ENCODE measurements at places on chromosomes 1 and 21. TPM values are rescaled to one million over a fixed set of nuclear protein-coding genes. Genes with fewer than 3 reads are reported as not detected.
A peak's percentile ranks its signal among the peaks of the same experiment; 100 is the strongest.

The LCE6A gene
- total RNA-seq, result not detected

The FHAD1 gene
- total RNA-seq, result not detected

The PDXK gene
- total RNA-seq, result 121 TPM

The MTR gene
- 67.4 TPM for total RNA-seq

The ACTN2 gene
- total RNA-seq, result 0.37 TPM

The ERICH3 gene
- not detected for total RNA-seq

The PADI1 gene
- not detected for total RNA-seq

The SHE gene
- not detected for total RNA-seq

The OR2T29 gene
- not detected for total RNA-seq

The USH2A gene
- total RNA-seq, result not detected

DNA sequence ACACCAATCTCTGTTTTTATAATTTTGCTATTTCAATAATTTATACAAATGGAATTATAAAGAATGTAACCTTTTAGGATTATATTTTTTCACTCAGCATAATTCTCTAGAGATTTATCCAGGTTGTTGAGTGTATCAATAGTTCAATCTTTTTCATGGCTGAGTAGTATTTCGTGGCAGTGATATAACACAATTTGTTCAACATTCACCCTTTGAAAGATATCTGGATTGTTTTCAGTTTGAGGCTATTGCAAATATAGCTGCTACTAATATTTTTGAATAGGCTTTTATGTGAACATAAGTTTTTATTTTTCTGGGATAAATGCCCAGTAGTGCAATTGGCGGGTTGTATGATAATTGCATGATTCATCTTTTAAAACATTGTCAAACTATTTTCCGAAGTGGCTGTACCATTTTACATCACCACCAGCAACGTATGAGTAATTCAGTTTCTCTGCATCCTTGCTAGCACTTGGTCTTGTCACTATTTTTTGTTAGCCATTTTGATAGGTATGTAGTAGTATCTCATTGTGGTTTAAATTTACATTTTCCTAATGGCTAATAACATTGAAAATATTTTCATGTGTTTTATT lies 55.6 kb upstream of the ABCD3 start:
- DNase-seq, result no peak

DNA sequence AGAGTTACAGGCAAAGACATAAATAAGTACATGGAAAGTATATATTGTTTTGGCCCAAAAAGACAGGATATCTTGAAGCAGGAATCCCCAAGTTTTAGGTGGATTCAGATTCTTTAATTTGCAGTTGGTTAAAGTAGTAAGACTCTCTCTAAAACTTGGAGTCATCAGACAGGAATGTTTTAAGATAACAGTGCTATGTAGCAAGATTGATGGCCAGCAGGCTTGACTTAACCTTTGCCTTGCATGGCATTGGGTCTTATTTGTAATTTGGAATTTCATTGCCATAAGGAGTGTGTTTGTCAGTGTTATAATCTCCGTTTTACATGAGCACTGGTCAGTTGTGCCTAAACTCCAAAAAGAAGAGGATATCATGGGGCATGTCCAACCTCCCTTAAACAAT lies 727.6 kb upstream of the CHRM3 start:
- no peak for DNase-seq

GRCh38 chr1:113536182-113536780 lies 146.0 kb downstream of the MAGI3 start:
- DNase-seq, result no peak

- DNase-seq, result no peak
Measured at GRCh38 chr1:197919346-197920066, 2.3 kb downstream of the LHX9 start.

- DNase-seq, result no peak
Measured at GRCh38 chr1:182913401-182913800, 39.6 kb downstream of the SHCBP1L start.

DNA sequence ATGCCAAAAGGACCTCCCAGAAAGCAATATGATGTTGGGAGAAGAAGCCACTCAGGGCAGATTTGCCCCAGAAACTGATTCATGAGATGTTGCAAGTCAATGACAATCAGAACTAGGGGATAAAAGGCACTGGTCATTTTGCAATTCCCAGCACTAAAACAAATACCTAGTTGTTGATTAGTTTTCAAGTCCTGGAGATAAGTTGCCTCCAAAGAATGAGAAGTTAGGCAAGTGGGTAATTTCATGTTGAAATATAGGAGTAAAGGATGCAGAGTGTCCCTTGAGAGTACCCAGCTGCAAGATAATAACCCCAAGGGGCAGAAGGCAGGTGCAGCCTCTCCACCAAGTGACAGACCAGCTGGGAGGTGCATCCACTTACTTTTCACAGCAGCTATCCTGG lies 363.6 kb downstream of the PBX1 start:
- no peak for DNase-seq

- DNase-seq, result no peak
Measured at GRCh38 chr1:96296991-96297390, 424.6 kb upstream of the PTBP2 start.

DNA sequence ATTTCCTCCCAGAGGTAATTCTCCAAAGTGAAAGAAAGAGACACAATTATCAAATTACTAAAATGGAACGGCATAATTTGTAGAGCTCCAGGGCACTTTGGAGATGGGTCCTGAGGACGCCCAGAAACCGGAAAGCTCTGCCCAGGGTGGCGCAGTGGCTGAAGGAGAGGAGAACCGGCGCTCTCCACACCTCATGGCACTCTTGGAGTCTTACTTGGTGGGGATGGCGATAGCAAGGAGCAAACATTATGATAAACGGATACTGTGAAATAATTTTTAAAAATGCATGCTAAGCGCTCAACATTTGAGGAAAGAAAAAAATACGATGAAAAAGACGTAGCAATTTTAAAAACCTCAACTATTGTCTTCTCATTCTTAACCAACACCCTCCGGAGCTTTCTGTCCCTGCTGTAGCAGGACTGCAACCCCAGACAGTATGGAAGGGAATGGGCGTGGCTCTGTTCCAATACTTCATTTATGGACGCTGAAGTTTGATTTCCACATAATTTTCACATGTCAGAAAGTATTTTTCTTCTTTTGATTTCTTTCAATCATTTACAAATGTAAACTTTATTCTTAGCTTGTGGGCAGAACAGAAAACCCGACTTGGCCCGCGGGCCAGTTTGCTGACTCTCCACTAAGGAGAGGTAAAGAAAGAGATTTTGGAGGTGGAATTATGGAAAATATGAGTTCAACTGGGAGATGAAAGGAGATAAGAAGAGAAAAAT lies 1.1 kb downstream of the S100A11 start:
- no peak for DNase-seq

GRCh38 chr1:94554580-94554979 lies 13.0 kb upstream of the F3 start:
- DNase-seq, result no peak

DNA sequence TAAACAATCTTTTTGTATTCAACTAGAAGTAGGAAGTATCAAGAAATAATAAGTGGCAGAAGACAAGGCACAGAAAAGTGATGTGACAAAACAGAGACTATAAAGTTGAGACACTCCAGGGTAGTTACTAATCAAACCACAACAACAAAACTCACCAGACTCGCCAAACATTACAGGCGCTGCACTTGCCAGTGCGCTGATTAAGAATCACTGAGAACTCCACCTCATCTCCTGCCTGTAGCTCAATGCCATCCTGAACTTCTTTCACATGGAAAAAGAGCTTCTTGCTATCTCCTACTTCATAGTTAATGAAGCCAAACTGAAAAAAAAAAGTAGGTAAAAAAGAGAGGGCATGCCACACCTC lies 2.8 kb upstream of the NRAS start:
- DNase-seq, result no peak

DNA sequence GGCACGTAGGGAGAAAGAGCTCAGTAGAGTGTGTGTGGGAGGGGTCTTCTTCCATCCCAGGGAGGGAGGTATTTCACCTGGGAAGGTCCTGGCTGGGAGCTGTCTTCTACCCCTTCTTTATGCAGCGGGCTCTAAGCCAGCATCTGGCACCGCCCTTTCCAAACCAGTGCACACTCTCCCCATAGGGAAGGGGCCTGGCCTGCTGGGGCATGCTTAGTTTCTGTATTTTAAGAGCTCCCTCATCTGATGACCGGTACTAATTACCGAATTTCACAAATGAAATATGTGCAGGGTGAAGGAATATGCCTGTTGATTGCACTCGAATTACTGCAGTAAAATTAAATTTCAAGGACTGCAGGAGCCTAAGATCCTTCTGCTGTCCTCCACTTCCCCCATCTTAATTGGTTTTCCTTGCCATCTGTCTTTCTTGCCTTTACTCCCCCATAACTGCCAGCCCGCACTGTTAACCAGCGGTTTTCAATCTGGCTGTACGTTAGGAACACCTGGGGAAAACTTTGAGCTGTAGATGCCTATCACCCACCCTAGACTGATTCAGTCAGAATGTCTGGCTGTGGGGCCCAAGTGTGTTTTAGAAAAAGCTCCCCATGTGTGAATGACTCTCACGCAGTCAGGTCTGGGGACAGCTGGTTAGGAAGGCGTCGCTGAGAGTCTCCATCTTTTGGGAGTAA lies 20.1 kb downstream of the GALNT2 start:
- no peak for DNase-seq

- DNase-seq, result no peak
Measured at GRCh38 chr1:14246471-14246870, 352.0 kb upstream of the KAZN start.

DNA sequence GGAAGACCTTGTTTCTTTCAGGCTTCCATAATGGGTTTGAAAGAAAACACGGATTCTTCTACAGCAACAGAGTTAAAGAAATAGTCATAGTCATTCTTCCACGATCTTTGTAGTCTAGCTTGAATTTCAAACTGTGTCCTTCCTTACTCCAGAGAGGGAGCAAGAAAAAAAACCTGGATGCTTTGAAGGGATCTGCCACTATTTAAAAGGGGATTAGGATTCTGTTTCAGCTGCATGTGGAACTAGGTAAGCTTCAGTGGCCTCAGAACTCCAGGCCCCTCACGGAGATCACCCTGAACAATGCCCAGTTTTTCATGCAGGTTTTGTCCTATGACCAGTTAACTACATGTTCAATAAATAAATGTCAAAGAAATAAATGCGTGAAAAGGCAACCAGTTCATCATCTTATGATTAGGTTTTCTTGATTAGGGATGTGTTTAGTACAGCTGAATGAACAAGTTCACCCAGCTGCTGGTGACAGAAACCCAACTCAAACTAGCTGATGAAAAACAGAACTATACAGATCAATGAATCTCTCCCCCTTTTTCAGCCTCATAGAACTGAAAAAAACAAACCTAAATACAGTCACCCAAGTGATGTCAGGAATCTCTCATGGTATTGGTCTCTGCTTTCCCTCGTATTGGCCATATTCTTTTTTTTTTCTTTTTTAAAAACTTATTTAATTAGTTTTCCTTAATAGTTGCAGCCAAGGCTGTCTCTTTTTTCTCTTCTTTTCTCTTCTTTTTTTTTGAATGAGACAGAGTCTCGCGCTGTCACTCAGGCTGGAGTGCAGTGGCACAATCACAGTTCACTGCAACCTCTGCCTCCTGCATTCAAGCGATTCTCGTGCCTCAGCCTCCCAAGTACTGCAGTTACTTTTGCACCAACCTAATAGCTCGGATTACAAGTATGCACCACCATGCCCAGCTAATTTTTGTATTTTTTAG lies 14.6 kb upstream of the MPZL1 start:
- no peak for DNase-seq

DNA sequence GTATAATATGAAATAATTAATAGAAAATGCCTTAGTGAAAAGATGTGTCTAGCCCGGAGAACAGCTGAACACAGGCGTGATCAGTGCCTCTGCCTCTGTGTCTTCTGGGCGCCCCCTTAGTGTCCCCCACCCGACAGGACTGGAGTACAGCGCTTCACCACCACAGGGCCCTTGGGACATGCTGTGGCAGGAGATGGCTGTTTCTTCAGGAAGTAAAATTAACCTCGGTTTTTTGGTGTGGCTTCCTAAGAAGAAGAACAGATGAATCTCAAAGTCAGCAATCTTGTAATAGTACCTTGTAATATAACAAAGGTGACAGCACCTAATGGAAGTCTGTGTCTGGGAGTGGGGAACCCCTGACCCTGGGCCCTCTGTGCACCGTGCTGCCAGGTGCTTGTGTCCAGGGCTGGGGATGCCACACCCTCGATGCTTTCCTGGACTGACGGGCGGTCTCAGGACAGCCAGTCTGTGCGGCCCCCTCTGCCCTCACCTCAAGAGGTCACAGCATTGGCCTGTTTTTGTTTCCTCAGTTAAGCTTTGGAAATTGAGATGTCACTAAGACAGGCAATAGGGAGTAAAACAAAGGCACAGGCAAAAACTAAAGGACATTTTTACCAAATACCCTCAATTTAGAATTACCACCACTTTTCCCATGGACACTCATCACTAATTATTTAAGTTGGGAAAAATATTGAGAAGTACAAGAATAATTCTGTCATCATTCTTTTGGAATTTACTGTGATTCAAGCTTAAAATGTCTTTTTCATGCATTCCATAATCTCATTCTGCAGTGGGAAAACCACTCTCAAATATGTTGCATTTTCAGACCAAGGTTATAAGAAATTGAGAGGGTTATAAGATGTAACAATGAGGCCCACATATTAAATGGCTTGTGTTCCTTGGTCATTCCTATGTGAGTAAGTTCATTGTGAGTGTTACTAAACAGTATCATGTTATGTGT lies 79.3 kb downstream of the ADARB1 start:
- DNase-seq, result no peak

GRCh38 chr1:29518183-29518835 lies 282.0 kb downstream of the PTPRU start:
- no peak for DNase-seq

DNA sequence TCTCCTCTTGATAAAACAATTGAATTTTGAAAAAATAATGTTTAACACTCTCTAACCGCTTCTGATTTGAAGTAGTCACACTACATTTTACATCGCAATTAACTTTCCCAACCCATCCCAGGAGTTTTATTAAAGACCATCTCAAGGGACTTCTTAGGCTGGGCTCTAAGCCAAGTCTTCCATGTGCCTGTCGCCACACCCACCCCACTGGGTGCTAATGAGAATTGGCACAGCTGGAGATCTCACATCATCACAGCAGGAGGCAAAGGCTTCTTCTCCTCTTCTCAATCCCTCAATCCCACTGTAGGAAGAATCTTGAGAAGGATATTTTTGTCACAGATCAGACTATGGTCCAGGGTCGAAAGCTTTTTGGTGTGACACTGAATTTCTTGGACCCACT lies 328.9 kb downstream of the NUF2 start:
- DNase-seq, result no peak

GRCh38 chr1:48610628-48611542 lies 138.9 kb upstream of the SPATA6 start:
- DNase-seq, result no peak

- no peak for DNase-seq
Measured at GRCh38 chr1:237799762-237800474, 90.8 kb downstream of the ZP4 start.

GRCh38 chr1:225999912-226000337 lies 782 bp upstream of the SDE2 start:
- DNase-seq, result peak; percentile 24

DNA sequence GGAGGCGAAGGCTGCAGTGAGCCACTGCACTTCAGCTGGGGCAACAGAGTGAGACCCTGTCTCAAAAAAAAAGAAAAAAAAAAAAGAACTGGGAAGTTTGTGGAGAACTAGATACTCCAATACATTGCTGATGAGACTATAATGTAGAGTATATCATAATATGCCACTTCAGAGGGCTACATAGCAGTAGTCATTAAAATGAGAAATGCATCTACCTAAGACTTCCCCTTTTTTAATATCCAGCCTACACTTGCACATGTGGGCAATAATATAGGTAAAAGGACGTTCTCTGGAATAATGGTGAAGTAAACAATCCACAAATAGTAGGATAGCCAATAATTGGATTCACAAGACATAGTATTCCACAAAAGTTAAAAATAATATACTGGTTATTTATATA lies 311.0 kb downstream of the HLX start:
- no peak for DNase-seq

All from activated naive CD4-positive, alpha-beta T cell treated with anti-CD3 and anti-CD28 coated beads, Interleukin-2, amount 50 U/mL, for 72 hours (primary cell).